ENCODE measurements at places on chromosomes 3 and 15.
A peak's percentile ranks its signal among the peaks of the same experiment; 100 is the strongest.

DNA sequence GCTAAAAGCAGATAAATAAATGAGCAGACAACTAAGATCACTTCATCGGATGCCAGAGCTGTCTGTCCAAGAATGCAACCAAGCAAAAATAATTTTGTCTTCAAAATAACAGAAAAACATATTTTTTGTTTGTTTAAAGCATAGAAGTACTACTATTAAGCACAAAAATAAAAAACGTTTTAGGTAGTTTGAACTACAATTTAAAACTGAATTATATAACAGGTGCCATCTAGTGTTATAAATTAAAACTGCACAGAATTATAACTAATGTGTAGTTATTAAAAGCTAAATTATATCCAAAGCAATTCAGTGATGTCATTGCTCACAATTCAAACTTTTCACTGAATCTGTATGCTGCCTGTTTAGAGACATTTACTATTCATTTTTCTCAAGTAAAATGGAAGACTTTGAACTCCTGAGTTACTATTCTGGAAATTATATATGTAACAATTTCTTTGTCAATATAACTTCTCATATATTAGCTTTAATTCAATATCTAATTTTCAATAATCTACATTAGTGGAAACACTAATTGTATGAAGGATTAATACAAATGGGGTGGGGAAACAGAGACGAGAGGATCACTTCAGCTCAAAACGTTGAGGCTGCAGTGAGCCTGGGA lies 29.5 kb downstream of the LINS1 start:
- DNase-seq, result peak; percentile 10

- DNase-seq, result peak; percentile 90
These were observed 39.0 kb upstream of the CBLB start for GRCh38 chr3:105907777-105908176.

- DNase-seq, result no peak
These were observed 309.4 kb downstream of the PLCL2 start for GRCh38 chr3:17194116-17194515.

- no peak for DNase-seq
These were observed 291.6 kb downstream of the ADAMTS17 start for GRCh38 chr15:100049936-100050876.

DNA sequence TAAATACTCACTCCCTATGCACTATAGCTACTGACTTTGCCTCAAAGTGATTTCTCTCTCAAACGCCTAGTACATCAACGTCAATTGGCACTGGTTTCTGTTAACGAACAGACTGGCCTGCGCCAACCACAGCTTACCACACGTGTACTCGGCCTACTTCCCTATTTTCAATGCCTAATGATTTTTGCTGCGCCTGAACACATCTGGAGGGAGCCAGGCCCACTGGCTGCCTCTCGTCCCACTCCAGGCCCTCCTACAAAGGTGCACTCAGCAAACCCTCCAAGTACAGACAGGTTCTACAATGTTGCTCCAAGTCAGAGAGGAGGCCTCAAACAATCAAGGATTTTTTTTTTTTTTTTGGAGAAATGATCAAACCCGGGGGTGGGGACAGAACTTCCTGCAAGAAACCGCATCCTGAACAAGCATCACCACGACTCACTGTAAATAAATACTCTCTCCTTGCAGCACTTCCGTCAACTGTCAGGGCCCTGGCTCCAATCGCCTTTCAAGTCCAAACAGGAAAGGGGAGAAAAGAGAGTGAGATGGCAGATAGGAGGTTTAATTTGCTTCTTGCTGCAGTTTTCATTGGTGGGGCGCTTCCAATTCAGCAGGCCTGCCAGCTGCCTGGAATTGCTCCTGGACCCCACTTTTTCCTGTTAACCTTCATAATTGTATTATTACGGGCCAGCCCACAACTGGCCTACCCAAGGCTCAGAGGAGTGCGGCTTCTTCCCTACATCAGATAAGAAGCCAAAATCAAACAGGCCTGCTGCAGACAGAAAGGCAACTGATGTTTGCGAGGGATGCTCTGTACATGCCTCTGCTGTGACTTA lies 139.3 kb downstream of the FOXP1 start:
- DNase-seq, result peak; percentile 96

DNA sequence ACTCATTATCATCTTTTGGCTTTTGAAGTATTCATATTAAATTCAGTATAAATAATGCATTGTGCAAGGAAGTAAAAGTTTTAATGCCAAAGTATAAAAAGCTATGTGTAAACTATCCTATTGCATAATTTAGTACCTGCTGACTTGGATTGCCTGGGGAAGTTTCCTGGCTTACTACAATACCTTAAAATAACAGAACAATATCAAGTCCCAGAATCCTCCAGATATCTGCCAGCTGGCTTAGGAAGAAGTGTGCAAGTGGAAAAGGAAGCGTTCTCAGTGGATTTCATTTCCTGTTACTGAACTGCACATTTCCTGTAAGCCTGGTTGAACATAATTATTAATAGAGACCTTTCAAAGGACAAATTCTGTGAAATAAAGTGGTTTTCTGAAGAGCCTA lies 236.7 kb downstream of the ADAMTSL3 start:
- no peak for DNase-seq

- peak; percentile 99 for DNase-seq
These were observed 41.2 kb downstream of the OIP5 start for GRCh38 chr15:41291065-41291631.

DNA sequence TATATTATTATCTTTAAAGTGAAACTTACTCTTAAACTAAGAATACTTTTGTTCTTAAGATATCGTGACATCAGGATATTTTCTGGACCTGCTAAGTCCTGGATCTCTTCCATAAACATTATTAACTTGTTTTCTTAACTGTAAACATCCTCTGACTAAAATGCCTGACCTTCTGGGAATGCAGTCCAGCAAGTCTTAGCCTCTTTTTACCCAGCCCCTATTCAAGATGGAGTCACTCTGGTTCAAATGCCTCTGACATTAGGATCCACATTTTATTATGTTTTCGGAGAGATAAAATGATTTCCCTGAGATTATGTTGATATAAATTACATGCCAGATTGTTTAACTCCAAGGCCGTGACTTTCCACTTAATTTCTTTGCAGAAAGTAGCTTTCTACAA lies 37.6 kb downstream of the OSTN start:
- no peak for DNase-seq

DNA sequence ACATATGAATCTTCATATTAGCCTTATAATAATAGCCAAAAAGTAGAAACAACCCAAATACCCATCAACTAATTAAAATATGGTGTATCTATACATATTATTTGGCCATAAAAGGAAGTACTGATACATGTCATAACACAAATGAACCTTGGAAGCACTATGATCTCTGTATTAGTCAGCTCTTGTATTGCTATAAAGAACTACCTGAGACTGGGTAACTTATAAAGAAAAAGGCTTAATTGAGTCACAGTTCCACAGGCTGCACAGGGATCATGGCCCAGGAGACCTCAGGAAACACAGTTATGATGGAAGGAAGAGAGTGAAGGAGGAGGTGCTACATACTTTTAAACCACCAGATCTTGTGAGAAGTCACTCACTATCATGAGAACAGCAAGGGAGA lies 16.0 kb upstream of the CCR2 start:
- DNase-seq, result no peak

DNA sequence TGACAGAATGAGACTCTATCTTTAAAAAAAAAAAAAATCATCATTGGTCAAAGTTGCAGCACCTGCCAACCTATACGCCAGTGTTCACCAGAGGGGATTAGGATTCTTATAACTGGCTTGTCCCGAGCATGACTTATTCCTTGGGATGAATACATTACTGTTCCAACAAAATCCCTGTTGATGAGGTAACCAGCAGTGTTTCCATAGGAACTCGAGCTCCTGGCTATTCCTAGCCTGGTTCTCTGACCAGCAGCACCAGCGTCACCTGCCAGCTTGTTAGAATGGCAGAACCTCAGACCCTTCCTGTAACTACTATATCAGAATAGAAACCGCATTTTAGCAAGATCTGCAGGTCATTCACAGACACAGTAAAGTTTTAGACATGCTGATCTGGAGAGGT lies 364.4 kb downstream of the PTPRG start:
- DNase-seq, result no peak

DNA sequence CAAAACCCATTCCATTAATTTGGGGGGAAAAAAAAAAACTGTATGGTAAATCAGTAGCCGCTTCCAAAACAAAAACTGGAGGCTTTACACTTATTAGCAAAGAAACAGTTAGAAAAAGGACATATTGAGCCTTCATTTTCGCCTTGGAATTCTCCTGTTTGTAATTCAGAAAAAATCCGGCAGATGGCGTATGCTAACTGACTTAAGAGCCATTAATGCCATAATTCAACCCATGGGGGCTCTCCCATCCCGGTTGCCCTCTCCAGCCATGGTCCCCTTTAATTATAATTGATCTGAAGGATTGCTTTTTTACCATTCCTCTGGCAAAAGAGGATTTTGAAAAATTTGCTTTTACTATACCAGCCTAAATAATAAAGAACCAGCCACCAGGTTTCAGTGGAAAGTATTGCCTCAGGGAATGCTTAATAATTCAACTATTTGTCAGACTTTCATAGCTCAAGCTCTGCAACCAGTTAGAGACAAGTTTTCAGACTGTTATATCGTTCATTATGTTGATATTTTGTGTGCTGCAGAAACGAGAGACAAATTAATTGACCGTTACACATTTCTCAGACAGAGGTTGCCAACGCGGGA lies 9.4 kb upstream of the RPL24 start:
- no peak for DNase-seq

DNA sequence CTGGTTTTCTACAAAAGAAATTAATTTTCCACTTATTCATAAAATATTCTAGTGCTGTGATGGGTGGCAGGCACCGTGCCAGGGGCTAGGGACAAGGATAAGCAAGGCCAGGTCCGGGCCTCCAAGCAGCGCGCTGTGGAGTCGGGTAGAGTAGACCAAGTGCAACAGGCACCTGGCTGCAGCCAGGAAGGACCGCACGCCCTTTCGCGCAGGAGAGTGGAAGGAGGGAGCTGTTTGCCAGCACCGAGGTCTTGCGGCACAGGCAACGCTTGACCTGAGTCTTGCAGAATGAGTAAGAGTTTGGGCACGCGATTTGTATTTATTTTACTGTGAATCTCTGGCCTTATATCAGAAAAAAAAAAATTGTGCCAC lies at the start of gene CASR:
TSS of gene CASR (plus strand) at position 148 of the 372 bp plus-strand sequence. CDS start 70,522 bp downstream, outside the sequence.
- no peak for DNase-seq

DNA sequence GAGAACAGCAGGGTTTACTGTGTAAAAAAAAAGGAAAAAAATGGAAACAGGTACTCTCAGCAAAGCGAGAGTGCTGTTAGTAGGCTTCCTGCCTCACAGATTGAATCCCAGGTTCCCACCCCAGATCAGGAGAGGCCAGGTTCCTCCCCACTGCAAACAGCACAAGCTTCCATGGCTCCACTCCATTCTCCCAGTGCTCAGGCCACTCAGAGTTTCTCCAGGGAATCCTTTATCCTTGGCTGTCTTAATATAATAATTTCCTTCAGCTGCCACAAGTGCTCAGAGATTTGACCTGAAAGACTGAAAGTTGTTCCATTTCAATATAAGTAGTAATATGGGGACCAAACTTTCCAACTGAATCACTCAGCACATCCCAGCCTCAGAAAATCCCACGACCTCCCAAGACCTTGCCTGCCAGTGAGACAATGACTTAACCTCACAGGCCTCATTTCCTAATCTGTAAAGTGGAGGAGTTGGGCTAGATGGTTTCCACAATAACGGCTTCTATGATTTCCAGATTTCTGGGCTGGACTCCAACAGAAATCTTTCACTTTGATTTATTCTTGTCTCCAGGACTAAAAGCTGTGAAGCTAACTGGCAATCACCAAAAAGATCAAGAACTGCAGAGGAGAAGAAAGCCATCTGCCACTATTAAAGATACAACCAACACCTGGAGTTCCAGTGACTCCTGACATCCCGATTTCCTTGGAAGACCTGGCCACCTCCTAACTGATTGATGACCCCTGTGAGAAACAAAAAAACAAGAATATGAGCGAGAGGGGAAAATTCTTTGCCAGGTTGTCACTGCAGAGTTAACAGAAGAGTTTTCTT lies 289.5 kb downstream of the NEK10 start:
- DNase-seq, result no peak

GRCh38 chr3:185718736-185719593 lies 105.9 kb downstream of the IGF2BP2 start:
- no peak for DNase-seq

DNA sequence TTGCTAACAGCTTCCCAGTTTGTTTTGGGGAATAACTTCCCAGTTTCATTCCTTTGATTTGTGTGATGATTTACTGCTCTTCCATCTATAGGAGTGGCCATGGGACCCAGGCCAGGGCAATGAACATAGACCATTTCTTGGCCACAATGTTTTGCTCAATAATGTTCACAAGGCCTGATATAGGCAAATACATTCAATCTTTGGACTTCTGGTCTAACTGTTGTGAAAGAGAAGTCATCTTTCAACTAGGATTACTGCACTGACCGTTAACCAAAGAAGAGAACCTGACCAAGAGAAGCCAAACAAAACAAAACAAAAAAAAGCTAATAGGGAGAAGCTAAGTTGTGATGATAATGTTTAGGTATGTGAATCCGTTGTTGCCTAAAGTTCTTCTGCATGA lies 221.8 kb upstream of the SUCLG2 start:
- no peak for DNase-seq

DNA sequence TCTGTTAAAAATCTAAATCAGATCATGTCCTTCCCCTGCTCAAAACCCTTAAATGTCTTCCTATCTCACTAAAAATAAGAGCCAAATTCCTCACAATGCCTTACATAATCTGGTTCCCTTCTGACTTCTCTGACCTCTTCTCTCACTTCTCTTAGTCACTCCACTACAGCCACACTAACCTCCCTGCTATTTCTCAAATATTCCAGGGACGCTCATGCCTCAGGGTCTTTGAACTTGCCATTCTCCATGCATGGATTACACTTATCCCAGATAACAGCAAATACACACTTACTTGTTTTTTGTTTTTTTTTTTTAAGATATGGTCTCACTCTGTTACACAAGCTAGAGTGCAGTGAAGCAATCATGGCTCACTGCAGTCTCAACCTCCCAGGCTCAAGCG lies 8.5 kb downstream of the TP53BP1 start:
- DNase-seq, result peak; percentile 12

DNA sequence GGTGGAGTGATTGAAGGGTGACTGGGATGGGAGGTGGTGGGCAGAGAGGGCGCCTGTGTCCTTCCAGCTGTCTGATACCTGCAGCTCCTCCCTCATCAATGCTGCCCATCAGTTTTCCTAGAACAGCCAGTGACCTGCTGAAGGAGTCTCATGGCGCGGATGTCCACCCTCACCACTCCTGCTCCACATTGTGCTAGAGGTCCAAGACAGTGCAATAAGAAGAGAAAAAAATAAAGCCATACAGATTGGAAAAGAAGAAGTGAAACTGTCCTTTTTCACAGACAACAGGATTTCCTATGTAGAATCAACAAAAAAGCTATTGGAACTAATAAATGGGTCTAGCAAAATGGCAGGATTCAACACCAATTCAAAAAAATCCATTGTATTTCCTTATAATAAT lies 7.4 kb downstream of the ZDHHC19 start:
- DNase-seq, result peak; percentile 82
